Activated CD8-positive, alpha-beta memory T cell treated with anti-CD3 and anti-CD28 coated beads for 4 hours (primary cell): ENCODE measurements at places on chromosomes 12 and 14.

GRCh38 chr12:25904442-25904841 lies 54.0 kb upstream of the RASSF8 start:
- DNase-seq: no peak

DNA sequence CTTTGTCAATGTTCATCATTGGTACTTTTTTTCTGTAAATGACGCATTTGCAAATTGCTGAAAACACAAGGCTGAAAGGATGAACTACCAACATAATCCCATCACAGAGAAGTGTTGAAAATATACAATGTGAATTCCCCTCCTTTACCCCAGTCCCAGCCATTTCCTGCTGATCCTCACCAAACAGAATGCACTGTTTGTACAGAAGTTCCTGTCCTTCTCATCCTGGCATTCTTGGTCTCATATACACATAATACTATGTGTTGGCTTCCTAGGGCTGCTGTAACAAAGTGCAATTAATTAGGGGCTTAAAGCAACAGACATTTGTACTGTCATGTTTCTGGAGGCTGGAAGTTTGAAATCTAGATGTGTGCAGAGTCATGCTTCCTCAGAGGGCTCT lies 836.2 kb upstream of the MGAT4C start:
- no peak for DNase-seq

GRCh38 chr12:27303139-27304111 lies 29.2 kb upstream of the BMAL2 start:
- no peak for DNase-seq

DNA sequence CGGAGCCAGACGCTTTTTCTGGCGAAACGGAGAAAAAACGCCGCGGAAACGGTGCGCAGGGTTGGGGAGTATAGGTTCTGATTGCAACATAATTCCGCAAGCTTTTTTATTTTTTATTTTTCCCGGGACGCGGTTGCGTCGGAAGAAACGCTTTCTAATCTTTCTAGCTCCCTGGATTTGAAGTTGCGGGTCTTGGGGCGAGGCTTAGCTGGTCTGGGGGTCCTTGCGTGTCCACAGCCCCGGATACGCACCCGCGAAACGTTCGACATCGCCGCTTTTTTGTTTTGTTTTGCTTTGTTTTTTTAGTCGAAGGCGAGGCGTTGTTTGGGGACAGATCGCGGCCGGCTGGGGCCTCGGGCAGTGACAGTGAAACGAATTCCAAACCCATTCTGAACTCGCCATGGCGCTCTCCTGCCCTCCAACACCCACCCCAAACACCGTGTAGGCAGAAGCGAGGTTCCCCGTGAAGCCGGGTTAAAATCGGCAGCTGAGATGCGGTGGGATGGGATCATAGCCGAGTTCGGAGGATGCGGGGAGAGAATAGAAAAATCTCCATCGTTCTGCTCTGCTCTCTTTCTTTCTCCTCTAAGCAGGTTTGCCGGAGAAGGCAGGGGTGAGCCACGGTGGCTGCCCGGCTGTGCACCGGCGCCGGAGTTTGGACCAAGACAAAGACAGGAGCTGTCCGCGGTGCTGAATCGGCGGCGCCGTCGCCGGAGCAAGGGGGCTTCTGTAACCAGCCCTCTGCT lies 8.1 kb upstream of the LHX5 start:
- DNase-seq: no peak

GRCh38 chr12:30909349-30910037 lies 17.1 kb upstream of the TSPAN11 start:
- no peak for DNase-seq

GRCh38 chr12:81010641-81011040 lies 67.2 kb upstream of the ACSS3 start:
- DNase-seq: no peak

DNA sequence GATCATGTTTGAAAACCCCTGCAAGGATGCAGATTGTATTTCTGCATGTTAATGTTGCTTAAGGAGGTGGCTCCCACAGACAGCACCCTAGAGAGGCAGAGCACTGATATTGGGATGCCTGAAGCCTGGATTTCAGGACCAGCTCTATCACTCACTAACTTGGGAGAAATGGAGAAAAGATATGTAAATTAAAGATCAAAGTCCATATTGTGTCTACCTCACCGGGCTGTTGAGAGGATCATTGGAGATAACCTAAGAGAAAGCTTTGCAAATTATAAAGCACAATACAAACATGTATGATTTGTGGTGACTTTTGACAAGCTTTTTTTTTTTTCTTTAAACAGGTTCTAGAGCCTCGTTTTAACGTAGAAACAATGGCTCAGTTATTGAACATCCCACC lies 7.6 kb upstream of the REP15 start:
- no peak for DNase-seq

DNA sequence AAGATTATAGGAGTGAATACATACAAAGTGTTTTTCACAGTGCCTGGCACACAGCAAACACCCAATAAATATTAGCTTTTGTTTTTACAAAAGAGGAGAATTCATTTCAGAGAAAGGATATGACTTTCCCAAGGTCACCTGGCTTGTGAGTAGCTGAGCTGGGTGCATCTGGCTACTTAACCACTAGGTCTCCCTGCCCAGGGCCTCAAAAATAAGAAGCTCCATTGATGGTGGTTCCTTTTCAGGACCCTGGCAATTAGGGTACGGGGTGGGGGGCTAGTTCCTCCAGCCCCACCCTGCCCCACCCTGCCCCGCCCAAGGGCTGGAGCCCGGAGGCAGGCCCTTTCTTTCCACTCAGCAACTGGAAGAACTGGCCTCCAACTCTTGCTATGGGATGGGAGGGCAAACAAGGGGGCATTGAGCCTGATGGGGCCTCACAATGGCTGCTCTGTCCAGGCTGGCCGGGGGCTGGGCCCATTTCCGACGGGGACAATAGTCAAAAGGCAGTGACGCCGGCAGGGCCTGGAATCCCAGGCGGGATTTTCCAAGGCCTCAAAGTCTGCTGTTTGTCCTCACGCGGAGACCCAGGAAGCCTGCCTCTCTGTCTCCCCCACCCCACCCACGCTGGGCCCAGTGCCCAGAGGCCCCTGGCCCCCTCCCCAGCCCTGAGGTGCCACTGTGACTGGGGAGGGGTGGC lies 8.2 kb upstream of the ATG101 start:
- DNase-seq: no peak

DNA sequence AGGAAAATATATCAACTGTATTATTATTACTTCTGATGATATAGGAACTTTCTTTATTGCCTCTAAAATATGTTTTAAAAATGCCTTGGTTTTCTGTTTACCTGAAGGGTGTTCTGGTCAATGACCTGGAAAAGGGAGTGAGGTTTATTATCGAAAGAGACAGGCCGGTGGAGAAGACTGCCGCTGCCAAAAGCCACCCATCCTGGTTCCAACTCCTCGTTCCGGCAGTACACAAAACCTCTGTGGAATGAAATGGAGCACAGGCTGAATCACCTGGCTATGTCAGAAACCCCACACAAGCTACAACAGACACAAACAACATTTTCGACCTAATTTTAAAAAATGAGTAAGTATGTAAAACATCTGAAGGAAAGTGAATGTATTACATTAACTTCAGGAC lies 73.6 kb downstream of the HECTD4 start:
- DNase-seq: no peak

DNA sequence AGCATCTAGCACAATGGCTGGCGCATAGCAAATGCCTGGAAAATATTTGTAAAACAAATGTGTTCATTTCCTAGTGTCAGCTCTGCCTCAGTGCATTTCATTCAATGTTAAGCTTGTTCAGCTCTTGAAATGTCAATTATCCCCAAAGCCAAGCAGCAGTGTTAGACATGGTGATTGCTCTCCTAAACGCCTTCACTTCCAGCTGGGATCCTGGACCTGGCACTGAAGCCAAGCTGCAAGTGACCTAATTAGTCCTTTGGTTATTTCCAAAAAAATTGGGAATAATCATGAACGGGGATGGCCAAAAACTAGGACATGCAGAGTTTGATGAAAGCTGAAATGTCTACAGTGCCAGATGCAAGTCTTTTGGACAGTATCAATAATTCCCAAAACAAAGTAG lies 54.9 kb upstream of the MDGA2 start:
- no peak for DNase-seq

GRCh38 chr14:71511152-71511551 lies 421.1 kb upstream of the RGS6 start:
- no peak for DNase-seq

DNA sequence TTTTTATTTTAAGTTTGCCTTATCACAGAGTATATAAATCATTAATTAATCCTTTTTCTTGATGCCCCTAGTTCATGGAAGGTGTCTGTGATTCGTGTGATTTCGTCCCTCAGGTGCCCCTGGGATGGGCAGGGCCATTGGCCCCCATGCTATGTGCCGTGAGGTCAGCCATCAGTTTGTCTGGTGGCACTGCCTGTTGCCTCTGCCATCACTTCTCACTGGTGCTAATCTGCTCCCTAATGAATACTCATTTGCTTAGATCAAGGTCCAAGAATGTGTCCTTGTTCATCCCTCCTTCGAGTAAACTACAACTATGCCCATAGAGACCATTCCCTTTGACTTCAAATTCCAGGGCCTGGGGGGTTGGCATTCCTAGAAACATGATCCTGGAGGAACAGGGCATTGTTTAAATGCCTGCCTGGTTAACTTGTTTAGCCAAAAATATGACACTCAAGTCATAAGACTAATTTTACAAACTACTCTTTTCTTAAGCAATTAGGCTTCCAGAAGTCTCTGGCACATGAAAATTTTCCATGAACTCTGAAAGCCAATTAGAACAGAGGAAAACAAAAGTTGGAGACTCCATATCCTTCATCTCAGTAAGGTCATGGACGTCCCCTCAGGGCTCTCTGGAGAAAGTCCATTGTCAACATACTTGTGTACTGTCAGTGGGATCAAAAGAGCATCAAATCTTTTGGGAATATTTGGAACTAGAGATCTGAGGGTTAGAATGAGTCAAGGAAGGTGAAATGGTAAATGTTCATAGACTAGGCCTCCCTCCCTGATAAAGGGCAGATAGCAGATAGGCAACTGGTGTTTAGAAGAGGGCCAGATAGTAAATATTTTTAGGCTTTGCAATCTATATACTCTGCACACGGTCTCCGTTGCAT lies 90.9 kb upstream of the PLXNC1 start:
- DNase-seq: no peak

DNA sequence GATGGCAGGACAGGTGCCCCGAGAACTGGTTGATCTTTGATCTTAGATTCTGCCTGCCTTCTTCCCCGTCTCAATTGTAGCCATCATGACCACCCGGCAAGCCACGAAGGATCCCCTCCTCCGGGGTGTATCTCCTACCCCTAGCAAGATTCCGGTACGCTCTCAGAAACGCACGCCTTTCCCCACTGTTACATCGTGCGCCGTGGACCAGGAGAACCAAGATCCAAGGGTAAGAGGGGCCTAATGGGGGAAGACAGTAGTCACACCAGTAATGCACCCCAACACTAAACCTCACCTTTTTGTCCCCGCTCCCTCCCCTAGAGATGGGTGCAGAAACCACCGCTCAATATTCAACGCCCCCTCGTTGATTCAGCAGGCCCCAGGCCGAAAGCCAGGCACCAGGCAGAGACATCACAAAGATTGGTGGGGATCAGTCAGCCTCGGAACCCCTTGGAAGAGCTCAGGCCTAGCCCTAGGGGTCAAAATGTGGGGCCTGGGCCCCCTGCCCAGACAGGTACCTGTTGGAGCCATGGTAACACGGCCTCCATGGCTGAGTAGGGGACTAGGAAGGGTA lies 556 bp downstream of the TROAP start:
- DNase-seq: no peak

- no peak for DNase-seq
Measured at GRCh38 chr12:101954676-101955075, 77.3 kb downstream of the DRAM1 start.

DNA sequence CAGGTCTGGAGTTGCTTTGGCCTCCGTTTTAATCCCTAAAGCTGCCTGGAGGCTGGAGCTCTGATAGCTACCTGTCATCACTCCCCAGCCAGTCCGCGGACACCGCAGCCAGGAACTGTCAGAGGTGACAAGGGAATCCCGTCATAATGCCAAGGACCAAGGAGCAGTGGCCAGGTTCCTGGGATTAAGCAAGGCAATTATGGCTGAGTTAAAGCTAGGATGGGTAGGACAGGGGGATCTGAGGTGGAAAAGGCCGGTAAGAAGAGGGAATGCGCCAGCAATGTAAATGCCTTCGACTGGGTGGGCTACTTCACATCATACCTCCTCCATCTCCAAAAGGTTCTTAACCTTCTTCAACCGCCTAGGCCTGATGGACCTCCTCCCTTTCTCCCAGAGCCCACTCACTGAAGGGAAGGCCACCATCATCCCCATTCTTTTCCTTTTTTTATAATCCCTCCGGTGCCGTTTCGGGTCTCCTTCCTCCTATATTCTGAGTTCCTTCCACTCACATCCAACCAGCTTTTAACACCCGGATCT lies 1.9 kb downstream of the PPP1R3E start:
- DNase-seq: no peak

DNA sequence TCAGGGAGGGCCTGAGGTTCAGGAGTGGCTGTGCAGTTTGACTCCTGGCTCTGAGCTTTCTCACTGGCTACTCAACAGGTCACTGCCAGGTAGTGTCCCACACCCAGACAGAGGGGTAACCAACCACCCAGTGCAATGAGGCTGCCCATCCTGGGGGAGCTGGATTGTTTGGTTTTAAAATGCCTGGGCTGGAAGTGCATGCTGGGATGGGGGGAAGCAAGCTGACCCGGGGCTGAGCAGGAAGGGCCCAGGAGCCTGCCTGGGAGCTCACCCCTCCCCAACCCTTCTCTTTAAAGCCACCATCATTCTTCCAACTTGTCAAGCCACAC lies 12.6 kb upstream of the ABHD12B start:
- no peak for DNase-seq

DNA sequence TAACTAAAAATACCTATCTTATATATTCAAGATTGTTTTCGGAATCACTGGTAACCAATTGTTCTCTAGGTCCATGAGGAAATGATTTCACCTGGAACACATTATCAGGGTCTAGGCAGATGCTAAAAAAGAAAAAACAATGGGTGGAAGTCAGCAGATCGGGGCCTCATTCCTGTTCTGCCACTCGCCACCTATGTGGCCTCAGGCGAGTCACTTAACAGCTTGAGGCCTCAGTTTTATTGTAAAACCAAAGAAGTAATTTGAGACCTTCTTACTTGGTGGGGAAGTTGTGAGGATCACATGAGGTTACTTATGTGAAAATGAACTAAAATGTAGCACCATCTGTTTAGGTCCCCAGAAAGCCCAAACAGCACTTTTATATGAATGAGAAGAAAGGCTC lies 6.2 kb upstream of the RNASE10 start:
- DNase-seq: no peak

- DNase-seq: no peak
Measured at GRCh38 chr12:64810831-64811230, 13.6 kb upstream of the TBC1D30 start.

- DNase-seq: no peak
Measured at GRCh38 chr14:104843006-104843405, 22.1 kb upstream of the CEP170B start.
